Activated T-cell treated with anti-CD3 and anti-CD28 coated beads, Interleukin-2, amount 50 U/mL, for 4 hours (primary cell): ENCODE measurements at places on chromosomes 1 and 21. TPM values are rescaled to one million over a fixed set of nuclear protein-coding genes. Genes with fewer than 3 reads are reported as not detected.

The ATP13A2 gene
- 55.1 TPM for total RNA-seq

The CD84 gene
- 7.0 TPM for total RNA-seq

The TCHH gene
- total RNA-seq, result 0.05 TPM

The OSCP1 gene
- 0.61 TPM for total RNA-seq

The KRTAP10-4 gene
- not detected for total RNA-seq

The ZYG11A gene
- 0.08 TPM for total RNA-seq

DNA sequence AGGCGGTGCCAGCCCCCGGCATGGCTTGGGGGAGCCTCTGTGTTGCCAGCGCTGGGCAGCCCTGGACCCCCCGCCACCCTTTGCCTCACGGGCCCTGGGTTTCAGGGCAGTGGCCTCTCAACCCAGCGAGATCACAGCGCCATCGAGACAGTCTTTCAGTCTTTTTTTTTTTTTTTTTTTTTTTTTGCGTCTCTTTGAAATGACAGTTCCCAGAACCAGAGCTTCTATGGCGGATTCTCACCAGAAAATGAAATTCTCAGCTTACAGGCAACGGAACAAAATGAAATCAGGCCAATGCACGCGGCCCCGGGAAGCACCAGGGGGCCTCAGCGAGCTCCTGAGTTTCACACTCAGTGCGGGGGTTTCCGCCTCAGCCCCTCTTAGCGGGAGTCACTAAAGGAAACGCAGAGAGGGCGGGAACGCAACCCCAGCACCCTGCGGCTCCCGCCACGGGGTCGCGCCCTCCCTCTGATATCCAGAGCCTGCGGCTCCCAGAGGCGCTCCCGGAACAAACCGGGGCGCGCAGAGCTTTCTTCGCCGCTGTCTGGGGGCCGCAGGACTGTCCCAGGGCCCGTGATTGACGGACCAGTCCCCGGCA is 8.0 kb upstream of the COL6A1 start:
- DNase-seq, result peak; percentile 78

DNA sequence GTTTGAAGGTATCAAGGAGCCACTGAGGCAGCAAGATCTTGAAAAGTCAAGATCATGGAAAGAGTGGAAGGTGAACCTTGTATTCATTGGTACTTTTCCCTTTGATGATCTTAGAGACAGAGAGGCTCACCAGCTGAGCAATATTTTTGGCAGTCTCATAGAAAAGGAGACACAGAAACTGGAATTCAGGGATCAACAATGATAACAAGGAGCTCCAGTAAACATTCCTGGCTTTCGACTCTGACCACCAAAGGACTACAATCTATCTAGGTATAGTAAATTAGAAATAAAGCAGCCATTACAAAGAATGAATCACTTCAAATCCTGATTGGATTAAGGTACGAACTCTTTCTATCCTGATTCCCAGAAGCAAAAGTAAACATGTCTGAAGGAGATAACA is 615.4 kb downstream of the KIF26B start:
- no peak for DNase-seq

GRCh38 chr1:17045634-17046333 is 8.0 kb downstream of the SDHB start:
- DNase-seq, result no peak

- DNase-seq, result no peak
These were observed 12.6 kb downstream of the PIGP start for GRCh38 chr21:37060296-37060695.

GRCh38 chr1:180456191-180456590 is 46.2 kb downstream of the ACBD6 start:
- DNase-seq, result no peak

DNA sequence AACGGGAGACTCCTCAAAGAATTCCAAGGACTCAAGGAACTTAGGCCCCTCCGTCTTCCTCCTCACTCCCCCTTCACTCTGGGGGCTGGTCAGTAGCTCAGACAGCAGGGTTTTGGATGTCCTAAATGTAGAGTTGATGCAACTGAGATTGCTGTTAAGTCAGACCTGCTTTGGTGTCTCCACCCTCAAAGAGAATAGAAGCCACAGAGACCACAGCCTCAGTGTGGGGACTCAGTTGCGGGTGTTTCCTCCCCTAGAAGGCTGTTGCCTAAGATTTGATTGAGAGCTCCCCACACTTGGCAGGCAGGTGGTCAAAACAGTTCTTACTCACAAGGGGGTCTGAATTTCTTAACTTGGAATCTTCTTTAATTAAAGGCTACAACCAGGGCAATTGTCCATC is 7.6 kb downstream of the MAN1C1 start:
- DNase-seq, result no peak

- peak; percentile 75 for DNase-seq
These were observed at the start of gene GSTM2 for GRCh38 chr1:109667452-109668122. GSTM2 (plus strand) TSS chr1:109668057; CDS start chr1:109668116, 59 bp downstream.

GRCh38 chr1:170562646-170563338 is 30.8 kb downstream of the GORAB start:
- no peak for DNase-seq

GRCh38 chr1:168520832-168521231 is 23.0 kb downstream of the XCL2 start:
- no peak for DNase-seq

DNA sequence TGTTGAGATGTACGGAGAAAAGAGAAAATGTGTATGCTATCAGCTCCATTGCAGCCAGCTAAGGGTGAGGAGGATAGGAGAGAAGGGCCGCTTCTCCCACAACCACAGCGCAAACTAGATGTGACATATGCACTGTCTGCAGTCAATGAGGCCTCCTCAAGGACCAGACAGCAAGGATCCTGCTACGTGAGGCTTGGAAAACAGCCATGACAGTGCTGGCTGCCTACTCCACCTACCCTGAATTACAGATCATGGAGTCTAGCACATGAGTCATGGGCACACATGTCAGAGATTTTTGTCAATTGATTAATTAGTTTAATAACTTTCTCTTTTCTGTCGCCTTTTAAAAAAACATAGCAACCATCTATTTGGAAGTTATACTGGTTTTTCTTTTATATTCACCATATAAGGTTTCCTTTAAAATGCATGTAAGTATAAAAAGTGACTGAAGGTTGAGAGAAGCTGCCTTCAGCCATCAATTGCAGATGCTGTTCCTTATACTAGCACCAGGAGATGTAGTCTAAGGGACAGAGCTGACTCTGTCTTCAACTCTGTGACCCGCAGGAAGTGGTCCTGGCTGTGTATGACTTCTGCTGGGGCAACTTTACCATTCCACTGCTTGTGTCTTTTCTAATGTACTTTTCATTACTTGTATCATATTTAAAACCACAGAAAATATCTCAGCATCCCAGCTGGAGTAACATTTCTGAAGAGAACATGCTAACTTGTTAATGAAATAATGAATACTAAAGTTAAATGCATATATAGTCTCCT is 3.1 kb downstream of the VPS26C start:
- DNase-seq, result no peak

DNA sequence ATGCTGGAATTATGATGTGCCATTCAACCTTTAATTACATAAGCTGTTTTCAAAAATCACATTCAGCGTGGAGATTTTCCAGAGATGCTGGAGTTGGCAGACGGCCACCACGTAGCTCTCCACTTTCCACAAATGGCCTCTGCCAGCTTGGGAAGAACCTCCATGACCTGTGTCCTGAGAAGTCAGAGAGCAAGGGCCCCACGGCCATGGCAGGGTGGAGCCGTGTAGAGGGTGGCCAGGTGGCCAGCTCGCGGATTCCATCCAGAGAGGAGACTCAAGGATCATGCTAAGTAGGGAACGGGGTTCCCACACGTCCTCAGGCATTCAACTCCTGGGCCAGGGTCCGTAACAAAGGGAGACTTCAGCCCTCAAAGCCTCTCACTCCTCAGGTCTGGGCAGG is 1.3 kb upstream of the GALE start:
- DNase-seq, result no peak

DNA sequence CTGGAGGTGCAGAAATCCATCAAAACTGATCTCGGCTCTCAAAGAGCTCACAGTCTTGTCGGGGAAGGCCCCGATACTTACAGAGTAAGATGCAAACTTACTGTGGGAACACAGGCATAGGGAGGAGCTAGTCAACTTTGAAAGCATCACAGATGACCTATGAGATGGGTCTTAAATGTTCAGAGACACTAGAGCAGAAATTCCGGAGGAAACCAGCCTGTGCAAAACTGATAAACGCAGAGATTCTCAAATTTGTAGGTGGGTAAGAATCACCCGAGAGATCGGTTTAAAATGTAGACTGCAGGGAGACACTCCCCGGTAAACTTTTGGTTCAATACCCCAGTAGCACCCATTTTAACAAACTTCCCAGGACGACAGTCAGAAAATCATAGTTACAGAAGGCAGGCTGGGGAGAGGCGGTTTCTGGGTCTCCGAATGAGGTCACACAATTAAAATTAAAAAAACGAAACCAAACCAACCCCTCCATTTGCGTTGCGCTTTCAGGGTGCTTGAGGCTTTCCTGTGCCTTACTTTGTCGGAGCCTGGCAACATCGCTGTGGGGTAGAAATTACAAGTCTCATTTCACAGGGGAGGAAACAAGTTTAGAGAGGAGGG is 755 bp upstream of the THRAP3 start:
- peak; percentile 12 for DNase-seq

DNA sequence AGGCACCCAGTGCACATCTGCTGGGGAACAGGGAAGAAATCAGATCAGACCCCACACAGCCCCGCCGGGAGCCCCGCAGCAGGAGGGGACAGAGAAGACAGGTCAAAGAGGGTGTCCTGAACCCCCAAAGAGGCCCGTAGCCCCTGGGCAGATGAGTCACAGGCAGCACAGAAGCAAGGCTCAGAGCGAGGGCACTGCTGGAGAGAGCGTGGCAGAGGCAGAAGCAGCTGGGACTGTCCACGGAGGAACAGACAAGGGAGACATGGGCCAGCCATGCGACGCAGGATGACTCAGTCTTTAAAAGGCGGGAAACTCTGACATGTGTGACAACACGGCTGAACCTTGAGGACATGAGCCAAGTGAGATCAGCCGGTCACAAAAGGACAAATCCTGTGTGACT is 14.5 kb upstream of the PRDM16 start:
- DNase-seq, result no peak

GRCh38 chr1:182337736-182338571 is 53.6 kb downstream of the GLUL start:
- DNase-seq, result no peak

DNA sequence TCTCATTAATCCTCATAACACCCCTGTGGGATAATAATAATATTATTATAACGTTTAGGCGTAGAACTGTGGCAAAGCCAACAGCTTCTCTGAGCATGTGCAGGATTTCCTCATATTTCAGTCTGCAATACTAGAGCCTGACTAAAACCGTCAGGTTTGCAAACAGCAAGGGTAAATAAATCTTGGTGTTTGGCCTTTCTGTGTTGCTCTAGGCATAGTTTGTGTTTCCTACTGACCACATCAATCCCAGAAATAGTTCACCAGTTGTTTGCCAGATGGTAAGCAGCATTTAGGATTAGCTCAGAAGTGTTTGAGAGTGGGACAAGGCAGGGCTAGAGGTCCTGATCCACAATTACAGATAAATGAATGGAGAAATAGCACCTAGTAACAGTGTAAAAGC is 2.8 kb upstream of the KCNA3 start:
- no peak for DNase-seq

DNA sequence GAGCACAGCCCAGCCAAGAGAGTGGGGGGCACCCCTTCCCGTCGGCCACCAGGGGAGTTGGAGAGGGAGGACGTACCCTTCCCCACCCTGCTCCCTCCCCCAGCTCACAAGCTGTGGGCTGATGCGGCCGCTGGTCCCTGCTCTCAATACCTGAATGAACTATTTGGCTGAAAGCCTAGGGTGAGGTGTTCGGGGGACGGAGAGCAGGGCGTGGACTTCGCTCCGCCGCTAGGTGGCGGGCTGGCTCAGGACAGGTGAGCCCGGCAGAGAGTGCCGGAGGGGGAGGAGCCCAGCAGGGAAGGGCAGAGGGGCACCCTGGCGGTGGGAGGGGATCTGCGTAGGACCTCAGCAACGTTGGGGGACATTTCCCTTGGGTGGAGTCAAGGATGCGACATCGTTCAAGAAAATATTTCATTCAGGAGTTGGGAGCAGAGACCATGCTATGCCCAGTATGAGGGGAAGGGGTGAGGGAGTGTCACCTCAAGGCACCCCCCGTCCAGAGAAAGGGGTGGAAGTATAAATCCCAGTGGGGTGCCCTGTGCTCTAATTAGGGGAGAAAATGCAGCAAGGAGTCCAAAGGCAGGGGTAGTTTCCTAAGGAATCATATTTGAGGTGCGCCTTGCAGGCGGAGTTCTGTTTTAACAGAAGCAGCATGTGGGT is 12.0 kb upstream of the RHBG start:
- peak; percentile 62 for DNase-seq

- no peak for DNase-seq
These were observed 43.9 kb upstream of the PWP2 start for GRCh38 chr21:44063151-44063912.

DNA sequence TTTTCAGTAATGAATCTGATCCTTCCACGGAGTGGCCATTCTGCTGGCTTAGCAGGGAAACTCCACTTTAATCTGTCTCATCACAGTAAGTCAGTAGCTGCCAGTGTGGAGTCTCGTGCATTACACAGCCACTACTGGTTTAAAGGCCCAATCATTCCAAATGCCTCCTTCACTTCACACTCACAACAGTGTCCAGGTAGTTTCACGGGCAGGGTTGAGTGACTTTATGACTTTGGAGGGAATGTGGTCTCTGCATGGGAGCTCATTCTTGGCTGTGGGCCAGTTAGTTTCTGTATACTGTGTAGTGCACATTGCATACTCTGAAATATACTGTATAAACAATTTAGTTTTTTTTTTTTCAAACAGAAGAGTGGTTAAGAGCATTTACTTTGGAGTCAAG is 34.6 kb upstream of the C1orf87 start:
- DNase-seq, result no peak

DNA sequence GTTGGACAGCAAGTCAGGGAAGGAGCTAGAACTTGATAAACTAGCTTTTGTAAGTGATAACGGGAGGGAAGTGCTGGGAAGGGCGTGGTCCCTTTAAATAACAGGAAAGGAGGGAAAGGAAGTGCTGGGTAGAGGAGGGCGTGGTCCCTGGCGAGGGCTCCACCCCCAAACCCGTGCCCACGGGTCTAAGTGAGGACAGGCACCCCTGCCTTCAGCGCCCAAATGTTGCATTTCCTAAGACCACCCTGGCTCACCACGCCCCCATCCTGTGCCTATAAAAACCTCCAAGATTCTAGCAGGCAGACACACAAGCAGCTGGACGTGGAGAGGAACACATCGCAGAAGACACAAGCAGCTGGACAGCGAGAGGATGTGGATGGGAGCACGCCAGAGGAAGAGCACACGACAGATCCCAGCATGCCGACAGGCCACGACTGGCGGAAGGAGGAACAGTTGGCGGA is 58.5 kb downstream of the PALMD start:
- no peak for DNase-seq

GRCh38 chr1:183567584-183567983 is 22.7 kb downstream of the NCF2 start:
- DNase-seq, result no peak

GRCh38 chr1:236287356-236287755 is 5.6 kb upstream of the ERO1B start:
- DNase-seq, result no peak

DNA sequence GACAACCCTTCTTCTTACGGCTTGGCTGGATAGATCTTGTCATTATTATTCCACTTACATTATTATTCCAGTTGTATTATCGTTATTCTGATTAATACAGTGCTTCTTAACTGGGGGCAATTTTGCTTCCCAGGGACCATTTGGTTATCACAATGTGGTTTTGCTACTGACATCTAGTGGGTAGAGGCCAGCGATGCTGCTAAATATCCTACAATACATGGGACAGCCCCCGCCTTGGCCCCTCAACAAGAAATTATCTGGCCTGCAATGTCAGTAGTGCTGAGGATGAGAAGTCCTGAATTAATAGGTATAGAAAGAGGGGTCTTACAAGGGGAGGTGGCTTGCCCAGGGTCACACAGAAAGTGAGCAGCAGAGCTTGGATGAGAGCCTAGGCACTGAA is 105.6 kb downstream of the PTPRU start:
- DNase-seq, result no peak

GRCh38 chr1:53459321-53460175 is at the start of gene DMRTB1:
DMRTB1 (plus strand) TSS chr1:53459399; CDS start chr1:53459454, 55 bp downstream.
- no peak for DNase-seq
